Heart right ventricle (tissue), 16 donors: ENCODE measurements at places on chromosomes 13 and 19. TPM values are rescaled to one million over a fixed set of nuclear protein-coding genes. Genes with fewer than 3 reads are reported as not detected.

The ADAMTS10 gene
- 11.0 TPM for total RNA-seq

The PAK4 gene
- total RNA-seq = 16.9 TPM

The MATK gene
- 0.40 TPM for total RNA-seq

The SMIM44 gene
- not detected for total RNA-seq

The C5AR1 gene
- total RNA-seq = 6.9 TPM

The ZNF66 gene
- total RNA-seq = 0.49 TPM

The CIC gene
- total RNA-seq = 28.5 TPM

The LRRC63 gene
- total RNA-seq = not detected

The TMEM145 gene
- 0.55 TPM for total RNA-seq

The GMIP gene
- 2.2 TPM for total RNA-seq

The CKAP2 gene
- total RNA-seq = 5.5 TPM

The ZNF529 gene
- 17.1 TPM for total RNA-seq

The SLC5A5 gene
- not detected for total RNA-seq
